Stimulated activated CD8-positive, alpha-beta memory T cell treated with anti-CD3 and anti-CD28 coated beads, Interleukin-7, amount 100 ng/mL, for 48 hours (primary cell): ENCODE measurements at places on chromosomes 7 and 10.

DNA sequence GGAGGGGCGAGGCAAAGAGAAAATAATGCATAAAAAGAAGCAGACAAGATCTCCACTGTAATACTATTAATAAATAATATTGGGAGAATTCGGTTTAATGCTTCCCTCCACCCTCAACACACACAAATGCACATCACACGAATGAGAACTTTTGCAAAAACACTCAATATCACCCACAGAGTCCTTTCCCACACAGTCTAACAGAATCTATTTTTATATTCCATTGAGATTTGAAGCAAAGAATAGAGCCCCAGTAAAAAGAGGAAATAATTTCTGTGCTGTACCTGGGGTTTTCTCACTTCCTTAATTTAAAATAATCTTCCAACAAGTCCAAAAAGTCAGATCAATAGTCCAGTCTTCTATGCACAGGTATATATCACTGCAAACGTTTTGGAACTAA, 17.0 kb downstream of the PIK3AP1 start:
- DNase-seq: no peak

- no peak for DNase-seq
These were observed 266.0 kb upstream of the CNTNAP2 start for GRCh38 chr7:145850636-145851035.

GRCh38 chr10:33661580-33662336, 327.3 kb upstream of the NRP1 start:
- DNase-seq: no peak

DNA sequence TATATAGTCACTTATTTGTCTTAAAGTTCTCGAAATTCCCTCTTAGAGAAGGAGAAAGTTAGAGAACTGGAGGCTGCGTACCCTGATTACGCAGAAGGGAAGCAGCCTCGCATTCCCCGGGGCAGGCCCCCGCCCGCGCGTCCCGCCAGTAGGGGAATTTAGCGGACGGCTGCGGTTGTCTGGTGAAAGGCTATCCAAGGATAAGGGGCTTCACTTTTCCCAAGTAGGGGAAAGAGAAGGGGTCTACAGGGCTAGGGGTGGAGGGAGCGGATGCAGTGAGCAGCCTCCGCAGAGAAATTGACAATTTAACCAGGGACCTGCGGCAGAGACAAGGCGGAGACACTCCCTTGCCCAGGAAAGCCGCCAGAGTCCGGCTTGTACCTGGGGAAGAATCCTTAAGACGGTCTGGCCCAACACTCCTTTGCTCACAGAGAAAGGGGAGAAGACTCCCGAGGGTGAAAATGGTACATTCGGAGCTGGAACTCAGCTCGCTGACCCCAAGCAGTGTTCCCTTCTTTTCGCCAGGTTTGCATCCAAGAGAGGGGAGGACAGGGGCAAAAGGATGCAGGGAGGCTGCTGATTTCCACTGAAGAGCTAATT, 994 bp upstream of the MAGI2 start:
- DNase-seq: no peak

- DNase-seq: no peak
These were observed 1.3 kb downstream of the ZMIZ2 start for GRCh38 chr7:44749992-44750391.

- no peak for DNase-seq
These were observed 61.2 kb upstream of the ODAD2 start for GRCh38 chr10:28060031-28060607.

DNA sequence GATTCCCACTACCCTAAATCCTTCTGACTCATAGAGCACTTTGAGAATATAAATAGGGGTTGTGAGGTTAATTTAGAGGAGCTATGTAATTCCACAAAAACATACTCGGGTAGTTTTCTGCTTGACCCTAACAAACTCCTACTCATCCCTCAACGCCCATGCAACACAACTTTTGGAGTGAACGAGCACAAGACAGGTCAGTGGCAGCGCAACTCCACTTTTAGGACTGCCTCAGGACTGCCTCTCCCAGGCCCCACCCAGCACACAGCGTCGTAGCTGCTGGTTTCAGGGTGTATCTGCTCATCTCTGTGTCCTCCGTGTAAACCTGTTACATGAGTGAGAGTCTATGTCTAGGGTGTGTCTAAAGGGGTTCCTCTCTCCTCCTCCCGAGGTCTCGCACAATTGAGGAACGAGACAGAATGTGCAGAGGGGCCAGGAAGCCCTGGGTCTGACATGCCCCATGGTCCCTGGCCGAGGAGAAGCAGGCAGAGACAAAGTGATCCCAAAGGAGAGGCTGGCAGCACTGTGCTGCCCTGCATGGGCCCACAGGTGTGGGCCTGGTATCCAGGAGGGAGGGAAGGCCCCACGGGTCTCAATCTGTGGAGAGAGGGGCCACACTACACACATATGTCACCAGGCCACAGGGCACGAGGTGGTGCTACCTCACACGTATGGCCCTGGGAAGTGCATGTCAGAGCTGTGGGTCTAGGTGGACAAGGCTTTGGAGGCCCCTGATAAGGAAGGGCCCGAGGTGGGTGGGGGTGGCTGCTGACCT, 45.5 kb downstream of the CAMK2B start:
- DNase-seq: no peak

GRCh38 chr10:130994845-130995244, 316.7 kb downstream of the TCERG1L start:
- DNase-seq: no peak

GRCh38 chr7:138753610-138754009, 44.2 kb upstream of the TMEM213 start:
- no peak for DNase-seq
